ENCODE measurements at places on chromosomes 1 and 21. TPM values are rescaled to one million over a fixed set of nuclear protein-coding genes. Genes with fewer than 3 reads are reported as not detected.

- DNase-seq: no peak
Measured at GRCh38 chr1:77977989-77978292, 931 bp downstream of the FUBP1 start.

DNA sequence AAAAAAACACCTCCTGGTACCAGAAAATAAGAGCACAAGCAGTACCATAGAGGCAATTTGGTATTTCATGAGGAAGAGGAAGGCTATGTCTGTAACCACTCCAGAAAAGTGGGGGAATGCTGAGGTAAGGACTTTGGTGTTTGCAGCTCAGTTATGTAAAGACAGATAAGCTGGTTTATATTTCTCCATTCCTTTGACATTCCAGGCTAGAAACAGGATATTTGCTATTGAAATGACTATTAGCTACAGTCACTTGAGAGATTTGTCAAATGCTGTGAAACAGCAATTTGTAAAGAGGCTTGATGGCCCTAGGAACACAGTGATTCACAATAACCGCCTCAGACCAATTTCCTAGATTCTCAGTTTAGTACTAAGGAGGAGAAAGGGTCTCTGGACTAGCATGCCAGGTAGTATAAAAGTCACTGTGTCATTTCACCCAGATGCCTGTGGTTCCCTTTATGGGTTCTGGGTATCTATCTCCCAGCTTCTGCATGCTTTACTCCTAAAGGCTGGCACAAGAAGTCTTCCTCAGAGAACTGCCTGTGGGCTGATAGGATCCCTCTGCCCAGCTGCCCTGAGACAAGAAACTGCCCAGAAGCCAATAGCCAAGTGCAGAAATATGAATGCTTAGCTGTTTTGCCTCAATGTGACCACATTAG, 80.5 kb downstream of the VCAM1 start:
- DNase-seq: no peak

COL6A1 gene
- total RNA-seq: 247 TPM

DNA sequence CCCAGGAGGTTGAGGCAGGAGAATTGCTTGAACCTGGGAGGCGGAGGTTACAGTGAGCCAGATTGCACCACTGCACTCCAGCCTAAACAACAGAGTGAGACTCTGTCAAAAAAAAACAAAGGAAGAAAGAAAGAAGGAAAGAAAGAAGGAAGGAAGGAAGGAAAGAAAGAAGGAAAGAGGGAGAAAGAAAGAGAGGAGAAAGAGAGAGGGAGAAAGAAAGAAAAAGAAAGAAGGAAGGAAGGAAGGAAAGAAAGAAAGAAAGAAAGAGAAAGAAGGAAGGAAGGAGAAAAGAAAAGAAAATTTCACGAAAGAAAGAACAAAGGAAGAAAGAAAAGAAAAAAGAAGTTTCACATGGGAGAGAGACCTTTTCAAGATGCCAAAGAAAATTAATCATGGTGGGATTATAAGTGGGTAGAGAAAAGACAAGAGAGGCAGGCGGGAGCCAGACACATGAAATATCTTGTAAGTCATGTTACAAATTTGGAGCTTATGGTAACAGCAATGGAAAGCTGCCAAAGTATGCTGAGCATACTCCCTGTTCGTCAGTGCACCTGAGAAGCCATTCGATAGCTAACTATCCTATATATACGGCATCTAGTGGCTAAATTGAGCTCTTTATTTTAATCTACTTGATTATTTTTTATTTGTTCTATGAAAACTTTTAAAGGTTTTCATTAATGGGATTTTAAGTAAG, 41.3 kb upstream of the TNFSF4 start:
- no peak for DNase-seq

IL10 gene
- 1.1 TPM for total RNA-seq

GRCh38 chr1:178388418-178389145, 108.2 kb downstream of the CLEC20A start:
- no peak for DNase-seq

LCE1B gene
- total RNA-seq: not detected

DNA sequence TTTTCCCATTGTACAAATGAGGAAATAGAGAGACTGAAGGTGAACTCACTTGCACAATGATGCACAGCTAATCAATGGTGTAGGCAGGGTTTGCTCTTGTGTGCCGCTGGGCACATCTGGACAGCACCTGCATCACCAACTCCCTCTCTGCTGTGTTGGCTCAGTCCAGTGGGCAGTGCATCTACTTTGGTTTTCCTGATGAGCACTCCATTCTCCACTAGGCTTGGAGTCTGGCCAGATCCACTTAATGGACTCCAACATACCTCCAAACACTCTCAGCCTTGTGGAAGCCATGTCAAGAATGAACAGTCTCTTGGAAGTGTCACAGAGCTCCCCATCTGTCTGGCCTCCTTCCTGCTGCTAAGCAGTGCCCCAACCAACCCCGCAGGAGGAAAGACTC, 152.2 kb downstream of the HIVEP3 start:
- no peak for DNase-seq

DNA sequence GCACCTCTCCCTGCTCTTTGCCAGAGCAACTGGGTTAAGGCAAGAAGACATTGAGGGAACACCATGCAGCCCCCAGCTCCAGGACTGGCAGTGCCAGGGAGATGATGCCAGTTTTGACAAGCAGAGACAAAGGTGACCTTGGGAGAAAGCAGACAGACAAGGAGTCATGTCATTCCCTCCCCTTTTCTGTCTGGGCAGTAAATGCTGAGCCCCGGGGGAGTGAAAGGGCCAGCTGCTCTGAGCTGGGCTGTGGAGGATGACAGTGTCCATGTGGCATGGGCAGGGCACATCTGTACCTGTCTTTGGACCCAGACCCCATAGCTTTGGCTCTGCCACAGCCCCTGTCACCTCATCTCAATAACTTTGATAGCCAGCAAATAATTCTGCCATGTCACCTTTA, 24.2 kb downstream of the PLEKHA6 start:
- no peak for DNase-seq

DNA sequence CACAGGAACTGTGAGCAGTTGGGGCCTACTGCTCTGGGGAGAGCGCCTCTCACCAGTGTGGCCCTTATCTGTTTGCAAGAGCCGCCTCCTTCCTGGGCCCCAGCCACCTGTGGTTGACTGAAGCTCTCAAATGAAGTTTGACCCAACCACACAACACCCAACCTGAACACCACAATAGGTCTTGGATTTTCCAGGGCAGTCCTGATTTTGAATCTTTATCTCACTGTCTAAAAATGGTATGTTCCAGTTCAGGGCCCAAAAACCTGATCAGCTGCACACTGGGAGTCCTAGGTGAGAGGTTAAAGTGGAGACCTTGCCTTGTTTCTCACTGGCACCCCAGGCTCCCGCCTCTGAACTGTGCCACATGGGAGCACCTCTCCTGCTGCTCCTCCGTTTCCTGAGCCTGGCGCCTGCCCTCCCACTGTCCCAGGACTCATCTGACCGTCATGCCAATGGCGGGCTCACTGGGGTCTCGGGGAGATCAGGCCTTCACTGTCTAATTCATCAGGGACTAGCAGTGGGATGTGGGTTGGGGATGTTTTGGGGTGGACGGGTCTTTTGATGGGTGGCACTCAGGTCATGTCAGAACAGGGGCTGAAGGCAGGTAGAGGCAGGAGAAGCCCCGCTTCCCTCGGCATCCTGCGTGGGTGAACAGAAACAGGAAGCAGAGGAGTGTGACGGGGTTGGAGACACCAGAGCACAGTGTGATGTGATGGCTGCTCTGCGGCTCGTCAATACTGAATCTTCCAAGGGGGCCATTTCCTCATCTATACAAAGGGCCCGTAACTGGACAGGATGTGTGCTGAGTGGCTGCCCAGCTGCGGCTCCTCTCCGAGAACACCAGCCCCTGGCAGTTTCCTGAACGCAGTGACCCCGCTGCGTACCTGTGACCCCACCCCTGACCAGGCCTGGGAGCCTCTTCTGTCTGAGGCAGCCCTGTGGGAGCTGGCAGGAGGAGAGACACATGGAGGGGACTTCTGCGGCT, 59.6 kb upstream of the ITPKB start:
- DNase-seq: no peak

OR2L13 gene
- 0.36 TPM for total RNA-seq
